ENCODE measurements at places on chromosomes 16 and 17.

DNA sequence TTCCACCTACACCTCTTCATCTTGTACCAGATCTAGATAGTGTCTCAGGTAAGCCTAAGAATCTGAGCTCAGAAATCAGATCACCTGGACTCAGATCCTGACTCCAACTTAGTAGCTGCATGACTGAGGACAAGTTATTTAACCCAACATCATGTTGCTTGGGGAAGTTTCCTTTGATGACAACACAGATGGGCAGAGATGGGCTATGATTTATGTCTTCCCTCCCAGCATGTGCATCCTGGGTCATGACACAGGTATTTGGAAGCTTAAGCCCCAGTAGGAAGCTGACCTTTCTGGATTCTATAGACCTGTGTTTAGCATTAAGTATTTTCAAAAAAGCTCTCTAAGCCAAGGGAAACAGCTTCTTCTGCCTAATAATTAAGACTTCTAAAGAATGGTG is 12.4 kb upstream of the HEATR6 start:
- DNase-seq = peak; percentile 46

DNA sequence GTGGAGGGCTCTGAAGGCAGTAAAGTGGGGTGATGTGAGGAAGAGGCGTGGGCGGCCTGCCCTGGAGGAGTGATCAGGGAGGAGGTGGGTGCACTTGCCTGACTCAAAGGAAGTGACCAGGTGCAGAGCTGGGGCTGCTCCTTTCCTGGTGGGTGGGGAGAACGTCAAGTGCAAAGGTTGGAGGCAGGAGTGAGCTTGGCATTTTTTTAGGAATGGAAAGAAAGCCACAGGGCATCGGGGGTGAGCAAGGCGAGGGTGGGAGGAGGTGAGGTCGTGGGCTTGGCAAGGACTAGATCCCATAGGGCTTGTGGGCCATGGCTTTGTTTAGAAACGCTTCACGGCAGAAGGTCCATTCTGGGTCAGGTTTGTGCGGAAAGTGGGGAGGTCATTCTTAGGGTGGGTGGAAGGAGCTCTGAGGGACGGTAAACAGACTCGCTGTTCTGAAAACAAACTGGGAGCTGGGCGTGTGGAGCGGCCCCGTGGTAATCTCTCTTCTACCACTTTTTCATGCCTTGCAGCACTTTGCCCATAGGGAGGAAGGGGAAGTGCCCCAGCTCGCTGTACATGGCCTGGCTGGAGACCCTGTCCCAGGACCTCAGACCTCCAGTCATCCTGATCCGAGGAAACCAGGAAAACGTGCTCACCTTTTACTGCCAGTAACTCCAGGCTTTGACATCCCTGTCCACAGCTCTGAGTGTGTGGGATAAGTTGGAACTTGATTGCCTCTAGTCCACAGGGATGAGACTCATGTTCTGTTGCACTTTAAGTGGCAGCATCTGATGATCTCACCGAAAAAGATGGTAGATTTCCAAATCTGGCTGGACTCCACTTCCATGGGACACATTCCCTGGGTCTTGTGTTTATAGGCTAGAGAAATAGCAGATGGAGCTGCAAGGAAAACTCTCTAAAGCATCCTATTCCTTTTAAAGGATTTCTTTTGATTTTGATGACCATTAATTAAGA is 18.9 kb upstream of the HERPUD1 start:
- DNase-seq = peak; percentile 38

- no peak for DNase-seq
Observed at GRCh38 chr16:74500907-74501306, 79.6 kb upstream of the CLEC18B start.

DNA sequence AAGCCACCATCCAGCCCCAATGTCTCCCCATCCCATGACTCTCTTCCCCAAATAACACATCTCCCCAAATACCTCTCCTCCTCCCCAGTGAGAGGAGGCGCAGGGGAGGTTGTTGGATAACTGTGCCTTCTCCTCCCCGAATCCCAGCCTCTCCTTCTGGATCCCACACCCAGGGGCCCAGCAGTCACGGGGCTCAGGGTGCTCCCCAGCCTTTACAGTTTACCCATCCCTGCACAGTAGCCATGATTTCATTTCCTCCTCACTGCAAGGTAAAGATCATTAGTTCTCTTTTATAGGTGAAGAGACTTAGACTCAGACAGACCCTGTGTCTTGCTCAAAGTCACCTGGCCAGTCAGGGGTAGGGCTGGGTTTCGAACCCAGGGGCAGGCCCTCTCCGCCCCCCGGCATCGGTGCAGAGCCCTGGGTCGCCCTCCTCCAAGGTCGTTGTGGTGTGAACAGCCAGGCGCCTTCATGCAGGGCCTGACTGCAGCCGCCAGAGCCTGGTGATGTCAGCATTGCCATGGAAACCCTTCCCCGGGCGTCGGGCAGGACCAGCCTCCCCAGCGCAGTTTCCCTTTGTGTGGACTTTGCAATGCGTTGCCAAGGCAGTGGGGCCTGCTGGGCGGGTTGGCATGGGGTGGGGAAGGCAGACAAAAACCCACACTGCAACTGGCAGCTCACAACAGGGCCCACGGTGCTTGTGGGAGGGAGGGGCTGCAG is 53.3 kb upstream of the TOB1 start:
- peak; percentile 89 for DNase-seq

- no peak for DNase-seq
Observed at GRCh38 chr16:63749276-63749675, 1372.6 kb downstream of the CDH11 start.

DNA sequence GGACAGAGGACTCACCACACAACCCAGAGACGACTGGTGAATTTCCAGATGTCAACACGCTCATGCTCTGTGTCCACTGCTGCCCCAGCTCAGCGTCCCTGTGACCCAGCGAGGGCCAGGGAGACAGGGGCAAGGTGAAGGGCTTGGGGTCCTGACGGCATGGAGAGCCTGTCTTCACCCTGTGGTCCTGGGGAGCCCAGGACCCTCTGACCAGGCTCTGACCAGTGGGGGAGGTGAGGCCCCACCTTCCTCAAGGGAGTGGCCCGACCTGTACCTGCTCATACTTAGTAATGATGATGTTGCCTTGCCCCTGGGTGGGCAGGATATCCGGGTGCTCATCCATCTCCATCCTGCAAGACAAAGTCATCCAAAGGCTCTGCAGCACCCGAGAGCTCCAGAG is 39.8 kb downstream of the TNFRSF13B start:
- no peak for DNase-seq

DNA sequence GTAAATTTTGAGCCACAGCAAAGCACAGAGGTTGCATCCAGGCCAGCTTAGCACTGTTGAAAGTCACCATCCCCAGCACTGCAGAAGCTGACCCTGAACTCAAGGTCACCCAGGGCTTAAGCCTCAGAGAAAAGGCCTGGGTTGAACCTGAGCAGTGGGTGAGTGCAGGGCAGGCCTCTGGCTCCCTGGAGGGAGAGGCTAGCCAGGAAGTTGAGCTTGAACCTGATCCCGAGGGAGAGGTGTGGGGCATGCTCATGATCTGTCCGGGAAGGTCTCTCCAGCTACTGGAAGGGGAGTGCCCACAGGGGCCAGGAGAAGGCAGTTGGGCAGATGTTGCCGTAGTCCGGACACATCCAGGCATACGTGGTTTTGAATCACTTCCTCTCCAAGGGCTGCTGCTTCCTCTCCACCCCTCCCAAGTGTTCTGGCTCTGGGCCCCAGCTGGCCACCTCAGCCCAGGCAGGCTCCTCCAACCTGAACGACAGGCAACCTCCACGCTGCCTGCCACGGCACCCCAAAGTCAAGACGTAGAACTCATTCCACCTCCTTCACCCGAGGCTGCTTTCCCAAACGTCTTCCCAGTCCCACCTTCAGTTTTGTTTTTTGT is 18.4 kb downstream of the CARHSP1 start:
- DNase-seq = peak; percentile 94

- DNase-seq = no peak
Observed at GRCh38 chr16:12086822-12087221, 110.3 kb downstream of the SNX29 start.

- no peak for DNase-seq
Observed at GRCh38 chr17:38452719-38453118, 24.5 kb downstream of the ARHGAP23 start.

GRCh38 chr16:66569827-66570405 is 3.7 kb downstream of the CMTM1 start:
- DNase-seq = peak; percentile 76

- DNase-seq = no peak
Observed at GRCh38 chr16:27284865-27285675, 16.5 kb upstream of the NSMCE1 start.

DNA sequence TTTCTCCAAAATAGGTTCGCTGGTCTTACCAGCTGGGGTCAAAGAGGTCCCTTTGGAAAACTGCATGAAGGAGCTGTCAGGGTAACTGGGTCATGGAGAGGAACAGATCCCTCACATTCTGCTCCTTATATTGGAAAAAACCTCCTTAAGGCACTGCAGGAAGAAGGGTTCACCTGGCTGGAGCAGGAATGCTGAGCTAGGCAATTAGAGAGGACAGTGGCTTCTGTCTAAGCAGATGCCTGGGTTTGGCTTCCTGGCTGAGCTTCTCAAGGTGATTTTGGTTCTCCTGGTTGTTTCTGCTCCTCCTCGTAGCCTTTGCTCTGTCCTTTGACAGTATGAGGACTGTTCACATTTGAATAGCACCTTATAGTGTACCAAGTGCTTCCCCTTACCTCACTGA is 19.6 kb downstream of the ITGB3 start:
- no peak for DNase-seq

GRCh38 chr16:68033101-68033500 is 10.0 kb downstream of the DUS2 start:
- DNase-seq = no peak

DNA sequence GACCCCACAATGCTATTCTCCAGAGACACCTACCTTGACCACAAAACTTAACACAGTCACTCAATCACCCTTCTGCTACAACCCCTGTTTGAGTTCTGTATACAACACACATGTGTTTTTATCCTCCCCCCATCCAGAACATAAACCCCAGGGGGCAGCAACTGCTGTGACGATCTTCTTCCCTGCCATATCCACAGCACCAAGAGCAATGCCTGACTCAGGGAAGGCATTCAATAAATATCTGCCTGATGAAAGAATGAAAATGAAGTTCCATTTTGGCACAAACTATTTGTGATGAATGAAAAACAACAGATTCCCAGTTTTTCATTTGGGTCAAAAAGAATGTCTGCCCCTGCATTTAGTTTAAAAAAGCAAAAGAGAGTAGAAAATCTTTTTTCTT is 27.0 kb downstream of the ASIC2 start:
- no peak for DNase-seq

GRCh38 chr16:65119435-65119834 is 2.4 kb downstream of the CDH11 start:
- DNase-seq = no peak

GRCh38 chr17:21214777-21215541 is 998 bp upstream of the TMEM11 start:
- peak; percentile 33 for DNase-seq

- peak; percentile 16 for DNase-seq
Observed at GRCh38 chr17:82887255-82888164, 47.7 kb upstream of the ZNF750 start.

GRCh38 chr17:16415031-16415924 is at the start of gene TRPV2:
TRPV2 (plus strand) TSS chr17:16415571; CDS start chr17:16417669, 2,098 bp downstream.
- DNase-seq = peak; percentile 58

DNA sequence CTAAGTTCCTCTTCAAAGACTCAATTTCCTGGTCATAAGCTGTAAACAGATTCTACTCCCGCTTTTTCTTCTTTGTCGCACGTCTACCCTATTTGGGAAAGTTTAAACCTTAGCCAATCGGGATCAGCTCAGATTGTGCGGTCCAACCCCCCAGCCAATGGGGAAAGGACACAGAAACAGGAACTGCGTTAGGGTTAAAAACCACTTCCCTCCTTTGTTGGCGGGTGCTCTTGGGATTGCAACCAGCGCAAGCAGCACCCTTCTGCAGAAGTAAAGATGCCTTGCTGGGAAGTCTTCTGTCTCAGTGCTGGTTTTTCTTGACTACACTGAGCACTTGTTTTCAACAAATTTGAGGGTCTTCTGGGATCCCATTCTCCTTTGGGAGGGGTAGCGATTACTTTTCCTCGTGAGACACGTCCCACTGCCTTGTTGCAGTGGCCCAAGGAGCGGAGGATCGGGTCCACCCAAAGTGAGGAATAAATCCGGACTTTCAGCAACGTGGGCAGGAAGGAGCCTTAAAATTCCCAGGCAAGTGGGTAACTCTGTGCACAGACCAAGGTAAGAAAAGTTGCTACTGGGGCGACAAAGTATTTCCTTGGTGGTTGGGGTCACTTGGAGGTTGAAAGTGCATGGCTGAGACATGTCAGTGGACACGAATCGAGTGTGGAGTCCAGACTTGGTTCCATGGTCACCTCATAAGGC is 1.0 kb upstream of the YPEL3 start:
- DNase-seq = no peak

GRCh38 chr16:50845296-50845695 is 103.4 kb downstream of the CYLD start:
- DNase-seq = no peak

GRCh38 chr17:57355090-57355859 is 99.0 kb downstream of the MSI2 start:
- DNase-seq = no peak

- no peak for DNase-seq
Observed at GRCh38 chr16:23160574-23160973, 11.3 kb upstream of the USP31 start.

DNA sequence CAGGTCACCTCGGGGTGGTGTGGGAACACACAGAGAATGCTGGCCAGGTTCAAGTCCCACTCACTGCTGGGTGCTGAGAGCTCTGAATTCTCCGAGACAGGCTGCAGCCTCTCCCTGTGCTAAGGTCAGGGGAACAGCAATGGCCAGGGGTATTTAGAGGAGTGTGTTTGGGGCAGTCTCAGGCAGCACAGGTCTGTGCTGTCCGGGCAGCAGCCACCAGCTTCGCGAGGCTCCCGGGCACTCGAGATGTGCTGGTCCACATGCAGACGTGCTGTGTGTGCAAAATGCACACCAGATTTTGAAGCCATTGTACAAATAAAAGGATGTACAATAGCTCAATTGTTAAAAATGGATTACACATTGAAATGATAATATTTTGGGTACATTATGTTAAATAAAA is 7.1 kb downstream of the NHERF1 start:
- no peak for DNase-seq

DNA sequence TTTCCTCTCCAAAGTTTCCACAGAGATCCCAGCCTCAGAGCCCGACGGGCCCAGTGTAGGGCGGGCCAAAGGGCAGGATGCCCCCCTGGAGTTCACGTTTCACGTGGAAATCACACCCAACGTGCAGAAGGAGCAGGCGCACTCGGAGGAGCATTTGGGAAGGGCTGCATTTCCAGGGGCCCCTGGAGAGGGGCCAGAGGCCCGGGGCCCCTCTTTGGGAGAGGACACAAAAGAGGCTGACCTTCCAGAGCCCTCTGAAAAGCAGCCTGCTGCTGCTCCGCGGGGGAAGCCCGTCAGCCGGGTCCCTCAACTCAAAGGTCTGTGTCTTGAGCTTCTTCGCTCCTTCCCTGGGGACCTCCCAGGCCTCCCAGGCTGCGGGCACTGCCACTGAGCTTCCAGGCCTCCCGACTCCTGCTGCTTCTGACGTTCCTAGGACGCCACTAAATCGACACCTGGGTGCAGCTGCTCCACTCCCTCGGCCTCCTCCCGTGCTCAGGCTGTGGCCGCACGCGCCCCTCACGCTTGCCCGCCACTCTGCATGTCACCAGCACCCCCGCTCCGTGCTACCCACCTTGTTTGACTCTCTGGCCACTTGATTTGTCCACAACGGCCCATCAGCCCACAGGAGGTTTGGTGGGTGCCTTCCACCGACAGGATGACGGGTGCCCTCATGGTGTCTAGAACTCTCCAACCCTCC is 15.3 kb upstream of the STH start:
- DNase-seq = no peak

GRCh38 chr17:73098919-73099318 is 6.4 kb upstream of the SLC39A11 start:
- no peak for DNase-seq
